ENCODE measurements at places on chromosomes 16 and 17.

DNA sequence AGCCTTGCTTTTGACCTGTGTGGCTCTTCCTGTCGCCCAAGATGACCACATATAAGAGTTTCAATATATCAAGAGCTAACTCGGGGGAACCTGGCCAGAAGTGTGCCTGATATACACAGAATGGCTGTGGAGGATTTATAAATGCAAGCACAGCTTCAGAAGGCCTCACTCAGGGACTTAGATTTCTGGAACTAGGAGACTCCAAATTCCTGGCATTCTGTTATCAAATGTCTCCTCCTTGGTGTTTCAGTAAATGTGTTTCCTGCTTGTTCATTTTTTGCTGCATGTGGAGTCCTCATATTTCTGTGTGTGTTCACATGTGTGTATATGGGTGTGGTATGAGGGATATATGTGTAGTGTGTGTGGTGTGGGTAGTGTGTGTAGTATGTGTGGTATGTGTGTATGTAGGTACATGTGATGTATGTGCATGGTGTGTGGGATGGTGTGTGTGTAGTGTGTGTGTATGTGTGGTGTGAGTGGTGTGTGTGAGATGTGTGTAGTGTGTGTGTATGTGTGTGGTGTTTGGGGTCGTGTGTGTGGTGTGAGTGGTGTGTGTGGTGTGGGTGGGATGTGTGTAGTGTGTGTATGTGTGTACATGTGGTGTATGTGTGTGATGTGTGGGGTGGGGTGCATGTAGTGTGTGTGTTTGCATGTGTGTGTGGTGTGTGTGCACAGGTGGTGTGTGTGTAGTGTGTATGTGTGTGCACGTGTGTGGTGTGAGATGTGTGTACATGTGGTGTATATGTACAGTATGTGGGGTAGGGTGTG, 981 bp upstream of the CD300H start:
- no peak for DNase-seq

DNA sequence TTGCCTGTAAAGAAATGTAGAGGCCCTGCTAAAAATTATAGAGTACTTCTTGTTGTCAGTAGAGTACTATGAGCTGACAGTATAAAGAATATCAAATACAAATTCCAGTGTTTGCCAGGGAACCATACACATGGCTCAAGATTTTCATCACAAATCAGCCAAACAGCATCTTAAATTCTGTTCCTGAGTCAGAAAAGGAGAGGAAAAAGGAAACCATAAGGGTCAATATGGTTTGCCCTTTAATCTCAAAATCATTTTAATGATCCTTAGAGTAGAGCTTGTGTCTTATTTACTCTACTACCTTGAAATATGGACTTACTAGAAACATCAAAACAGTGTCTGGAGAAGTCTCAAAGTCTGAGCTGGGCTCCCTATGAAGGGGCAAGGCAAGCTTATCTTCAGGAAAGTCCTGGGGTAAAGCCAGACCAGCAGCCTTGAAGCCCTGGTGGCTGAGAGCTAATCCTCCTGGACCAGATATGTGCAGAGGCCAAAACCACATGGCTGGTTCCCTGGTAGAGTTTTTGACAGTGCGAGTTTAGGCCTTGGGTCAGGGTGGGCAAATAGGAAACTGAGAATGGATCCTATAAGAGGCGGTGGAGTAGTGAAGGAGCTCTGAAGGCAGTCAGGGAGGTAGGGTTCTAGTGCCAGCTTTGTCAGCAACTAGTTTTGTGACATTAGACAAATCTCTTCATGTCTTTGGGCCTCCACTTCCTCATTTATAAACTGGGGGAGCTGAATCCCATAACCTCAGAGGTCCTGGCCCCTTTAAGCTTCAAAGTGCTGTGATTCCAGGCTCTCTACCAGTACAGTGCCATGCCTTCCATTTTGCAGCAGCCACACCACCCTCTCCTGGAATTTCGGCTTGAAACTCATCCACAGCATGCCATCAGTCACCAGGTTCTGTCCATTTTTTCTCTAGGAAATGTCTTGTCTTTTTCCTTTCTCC, 38.9 kb downstream of the MRTFB start:
- DNase-seq = no peak

DNA sequence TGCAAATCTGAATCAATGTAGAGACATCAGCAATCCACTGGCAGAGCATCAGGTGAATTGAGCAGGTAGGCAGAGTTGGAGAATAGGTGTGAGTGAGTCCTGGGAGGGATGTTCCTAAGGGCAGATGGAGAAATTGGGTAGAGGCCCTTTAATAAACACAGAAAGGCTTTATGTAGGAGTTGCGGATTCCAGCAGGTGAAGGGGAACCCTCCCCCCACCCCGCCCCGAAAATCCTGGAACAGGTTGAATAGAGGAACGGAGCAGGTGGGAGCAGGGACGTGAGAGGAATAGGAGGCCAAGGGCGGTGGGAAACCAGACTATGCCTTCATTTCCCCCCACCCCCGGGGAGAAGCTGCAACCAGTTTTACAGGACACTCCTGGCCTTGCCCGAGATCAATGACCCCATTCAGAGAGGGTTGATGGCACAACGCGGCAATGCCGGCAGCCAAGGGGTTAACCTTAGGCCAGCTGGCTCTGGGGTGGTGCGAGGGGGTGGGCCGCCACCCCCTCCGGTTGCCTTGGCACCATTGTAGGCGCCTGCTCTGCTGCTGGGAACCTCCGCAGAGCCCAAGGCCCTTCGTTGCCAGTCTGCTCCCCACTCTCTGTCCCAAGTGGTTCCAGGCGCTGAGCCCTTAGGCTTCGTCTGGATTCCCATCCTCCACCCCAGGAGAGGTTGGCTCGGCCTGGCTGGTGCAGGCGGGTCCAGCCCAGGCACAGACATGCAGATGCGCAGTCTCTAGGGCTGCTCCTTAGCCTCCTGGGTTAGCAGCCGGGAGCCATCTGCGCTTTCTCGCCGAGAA, 814 bp upstream of the RUNDC3A start:
- peak; percentile 51 for DNase-seq

- no peak for DNase-seq
These were observed 28.1 kb downstream of the VWA3A start for GRCh38 chr16:22120440-22120839.

DNA sequence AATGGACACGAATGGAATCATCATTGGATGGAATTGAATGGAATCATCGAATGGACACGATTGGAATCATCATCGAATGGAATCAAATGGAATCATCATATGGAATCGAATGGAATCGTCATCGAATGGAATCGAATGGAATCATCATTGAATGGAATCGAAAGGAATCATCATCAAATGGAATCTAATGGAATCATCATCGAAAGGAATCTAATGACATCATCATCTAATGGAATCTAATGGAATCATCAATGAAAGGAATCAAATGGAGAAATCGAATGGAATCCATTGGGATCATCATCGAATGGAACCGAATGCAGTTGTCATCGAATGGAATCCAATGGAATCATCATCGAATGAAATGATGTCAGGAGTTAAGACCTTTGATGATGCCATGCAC, 154.9 kb downstream of the SHCBP1 start:
- DNase-seq = no peak

- peak; percentile 6 for DNase-seq
These were observed 147.0 kb downstream of the ENGASE start for GRCh38 chr17:79221597-79221996.

DNA sequence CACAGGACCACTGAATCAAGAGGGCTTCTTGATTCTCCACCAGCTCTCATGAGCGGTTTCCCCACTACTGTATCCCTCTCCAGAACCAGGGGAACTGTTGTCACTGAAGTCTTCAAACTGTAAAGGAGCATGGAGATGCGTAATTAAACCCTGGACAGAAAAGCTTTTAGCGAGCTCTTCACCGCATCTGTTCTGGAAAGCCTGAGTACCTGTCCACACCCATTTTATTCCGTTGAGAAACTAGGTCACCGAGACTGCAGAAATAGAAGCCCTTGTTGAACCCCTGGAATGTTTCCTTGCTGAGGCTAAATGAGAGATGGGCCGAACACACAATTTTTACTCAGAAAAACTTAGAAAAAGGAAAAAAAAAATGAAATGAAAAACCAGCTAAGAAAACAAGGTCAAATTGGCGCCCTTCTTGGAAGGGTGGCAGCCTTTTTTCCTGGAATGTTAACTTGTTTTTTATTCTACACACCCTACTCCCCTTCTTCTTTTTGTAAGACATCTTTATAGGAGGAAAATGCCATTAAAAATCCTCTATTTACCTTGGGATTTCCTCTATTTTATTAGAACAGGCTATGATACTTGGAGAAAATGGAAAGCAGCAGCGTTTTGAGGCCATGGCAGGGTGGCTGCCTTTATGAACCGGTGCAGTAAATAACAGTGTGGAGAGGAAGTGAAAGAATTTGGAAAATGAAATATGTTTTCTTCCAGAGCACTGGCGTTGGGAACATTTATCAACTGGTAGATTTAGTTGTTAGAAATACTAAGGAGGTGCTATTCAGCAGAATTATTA, 52.6 kb upstream of the CRISPLD2 start:
- DNase-seq = no peak

DNA sequence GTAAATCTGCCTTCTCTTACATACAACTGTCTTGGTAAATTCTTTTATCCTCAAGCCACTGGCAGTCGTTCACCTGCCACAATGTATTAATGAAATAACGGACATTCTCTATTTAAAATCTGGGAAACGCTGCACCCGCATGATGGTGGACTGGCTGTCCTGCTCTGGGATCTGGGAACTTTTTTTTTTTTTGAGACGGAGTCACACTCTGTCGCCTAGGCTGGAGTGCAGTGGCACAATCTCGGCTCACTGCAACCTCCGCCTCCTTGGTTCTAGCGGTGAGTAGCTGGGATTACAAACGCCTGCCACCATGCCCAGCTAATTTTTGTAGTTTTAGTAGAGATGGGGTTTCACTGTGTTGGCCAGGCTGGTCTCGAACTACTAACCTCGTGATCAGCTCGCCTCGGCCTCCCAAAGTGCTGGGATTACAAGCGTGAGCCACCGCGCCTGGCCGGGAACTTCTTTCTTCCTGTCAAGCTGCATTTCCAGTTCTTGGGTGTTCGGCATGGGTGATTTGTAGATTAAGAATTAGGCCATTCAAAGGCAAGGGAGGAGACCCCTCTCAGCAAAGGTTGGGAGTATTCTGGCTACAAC, 28.3 kb downstream of the PRDM7 start:
- no peak for DNase-seq

GRCh38 chr17:76973040-76973439, 104.8 kb downstream of the MGAT5B start:
- no peak for DNase-seq

GRCh38 chr17:8212312-8213180, 2.2 kb upstream of the AURKB start:
- DNase-seq = no peak

GRCh38 chr17:76384987-76385891, 830 bp downstream of the SPHK1 start:
- no peak for DNase-seq

DNA sequence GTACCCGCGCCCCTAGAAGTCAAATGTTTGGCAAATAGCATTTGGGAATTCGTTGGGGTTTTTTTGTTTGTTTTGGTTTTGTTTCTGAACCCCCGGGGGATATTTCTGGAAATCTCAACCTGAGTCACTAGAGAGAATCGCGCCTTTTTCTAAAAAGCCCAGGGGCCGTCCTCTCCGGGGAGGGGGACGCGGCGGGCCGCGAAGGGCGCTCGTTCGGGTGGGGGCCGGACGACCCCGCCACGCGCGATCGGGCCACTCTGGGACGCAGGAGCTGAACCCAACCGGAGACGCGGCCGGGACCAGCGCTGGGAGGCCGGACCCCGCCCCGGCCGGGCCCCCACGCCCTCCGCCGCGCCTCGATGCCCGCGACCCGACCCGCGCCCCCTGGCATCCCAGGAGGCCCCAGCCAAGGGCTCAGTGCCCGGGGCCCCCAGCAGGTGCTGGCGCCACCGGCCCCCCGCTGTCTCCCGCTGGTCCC, 302 bp downstream of the LITAF start:
- no peak for DNase-seq

GRCh38 chr16:1772362-1772907, at the start of gene EME2:
Gene EME2 (plus strand): TSS chr16:1772810. CDS start chr16:1773228, 418 bp downstream.
- no peak for DNase-seq

- DNase-seq = no peak
These were observed 28.2 kb downstream of the TBX4 start for GRCh38 chr17:61480414-61480807.

DNA sequence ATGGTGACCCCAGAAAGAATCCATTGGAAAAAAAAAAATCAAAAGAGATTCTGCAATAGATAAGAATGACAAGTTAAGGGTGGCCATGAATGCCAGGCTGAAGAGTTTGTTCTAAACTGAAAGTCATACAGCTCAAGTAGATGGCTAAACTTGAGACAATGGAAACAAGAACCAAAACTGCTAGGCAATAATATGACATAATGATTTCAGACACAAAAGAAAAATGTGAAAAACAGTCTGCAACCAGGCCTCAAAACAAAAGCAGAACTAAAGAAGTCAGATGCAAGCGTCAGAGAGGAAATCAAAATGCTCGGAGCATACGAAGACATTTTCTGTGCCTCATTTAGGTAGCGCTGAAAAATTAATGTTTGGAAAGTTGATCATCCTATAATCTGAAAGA, 54.4 kb upstream of the YPEL2 start:
- no peak for DNase-seq

GRCh38 chr17:20823905-20824304, 218.9 kb downstream of the USP22 start:
- DNase-seq = no peak

GRCh38 chr17:77225265-77225664, 84.5 kb downstream of the SEC14L1 start:
- no peak for DNase-seq

GRCh38 chr17:47789611-47790561, 31.7 kb downstream of the OSBPL7 start:
- peak; percentile 58 for DNase-seq

DNA sequence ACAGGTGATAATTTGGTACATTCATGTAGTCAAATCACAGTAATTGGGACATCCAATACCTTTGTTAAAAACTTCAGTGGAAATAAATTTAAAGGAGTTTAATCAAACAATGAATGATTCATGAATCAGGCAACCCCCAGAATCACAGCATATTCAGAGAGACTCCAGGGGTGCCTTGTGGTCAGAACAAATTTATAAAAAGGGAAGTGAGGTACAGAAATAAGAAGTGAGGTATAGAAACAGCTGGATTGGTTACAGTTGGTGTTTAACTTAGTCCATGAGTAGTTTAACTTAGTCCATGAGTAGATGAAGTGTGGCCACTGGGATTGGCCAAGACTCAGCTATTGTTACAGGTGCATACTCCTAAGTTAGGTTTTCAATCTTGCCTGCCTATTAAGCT, 25.1 kb downstream of the TMEM98 start:
- no peak for DNase-seq

DNA sequence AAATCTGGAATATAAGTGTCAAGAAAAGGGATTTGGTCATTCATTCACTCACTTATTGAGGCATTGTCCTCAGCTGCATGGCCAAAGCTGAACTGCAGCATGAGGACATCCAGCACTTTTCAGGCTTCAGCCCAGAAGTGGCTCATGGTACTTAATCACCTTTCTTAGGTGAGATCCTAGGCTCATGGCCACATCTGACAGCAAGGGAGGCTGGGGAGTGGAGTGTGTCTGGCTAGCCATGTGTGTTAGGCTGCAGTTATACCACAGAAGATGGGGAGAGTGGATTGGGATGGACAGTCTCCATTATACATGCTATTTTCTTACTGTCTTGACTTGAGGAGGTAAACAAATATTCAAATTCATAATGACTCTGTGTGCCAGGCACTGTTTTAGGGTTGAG, 68.8 kb downstream of the SHISA6 start:
- no peak for DNase-seq

- DNase-seq = no peak
These were observed 28.7 kb upstream of the ENPP7 start for GRCh38 chr17:79702034-79702433.

- DNase-seq = no peak
These were observed 254.8 kb downstream of the PRKCA start for GRCh38 chr17:66557200-66557599.
